ENCODE measurements at places on chromosomes 11 and 22.

- no peak for DNase-seq
Observed at GRCh38 chr11:111759778-111760407, 6.3 kb downstream of the PPP2R1B start.

- DNase-seq: no peak
Observed at GRCh38 chr11:34416766-34417165, 22.0 kb upstream of the CAT start.

- DNase-seq: no peak
Observed at GRCh38 chr22:45009606-45010531, at the start of gene PHF21B. TSS of gene PHF21B (minus strand) at chr22:45010005. CDS start at chr22:45009549, 456 bp downstream.

- DNase-seq: no peak
Observed at GRCh38 chr11:57150454-57150917, 31.3 kb upstream of the LRRC55 start.

DNA sequence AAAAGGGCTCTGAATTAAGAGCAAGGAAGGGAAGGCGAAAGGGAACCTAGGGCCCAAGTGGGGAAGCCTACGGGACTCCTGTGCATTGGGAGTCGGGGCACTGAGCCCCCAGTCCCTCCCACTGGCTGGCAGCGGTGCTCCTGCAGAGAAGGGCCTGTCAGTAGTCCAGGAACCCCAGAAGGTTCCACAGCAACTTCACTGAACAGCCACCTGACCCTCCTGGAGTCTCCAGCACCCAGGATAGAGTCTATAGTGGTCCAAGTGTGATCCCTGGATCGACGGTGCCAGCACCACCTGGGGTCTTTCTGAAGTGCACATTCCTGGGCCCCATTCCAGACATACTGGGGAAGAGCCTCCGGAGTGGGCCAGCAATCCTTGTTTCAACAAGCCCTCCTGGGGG, 100.0 kb upstream of the B3GAT1 start:
- DNase-seq: no peak

DNA sequence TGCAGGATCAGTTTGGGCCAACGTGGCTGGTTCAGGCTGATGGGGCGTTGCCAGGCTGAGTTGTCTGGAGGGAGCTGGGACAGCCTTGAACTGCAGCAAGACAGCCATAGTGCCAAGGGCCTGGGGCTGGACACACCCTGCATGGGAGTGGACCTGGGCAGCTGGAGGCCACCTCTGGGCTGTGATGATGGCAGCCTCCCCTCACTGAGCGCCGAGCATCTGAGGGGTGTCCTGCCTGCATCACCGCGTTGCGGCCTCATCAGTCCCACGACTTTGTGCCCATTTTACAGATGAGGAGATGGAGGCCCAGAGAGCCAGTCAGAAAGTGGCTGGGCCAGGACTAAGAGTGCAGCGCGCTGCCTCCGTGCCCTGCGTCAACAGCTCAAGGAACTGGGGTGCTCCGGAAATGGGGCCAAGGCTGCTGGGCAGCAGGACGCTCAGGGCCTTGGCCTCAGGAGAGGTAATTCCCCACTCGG, 590 bp upstream of the TSPO start:
- no peak for DNase-seq

GRCh38 chr11:76706667-76707066, 36.1 kb upstream of the LRRC32 start:
- DNase-seq: no peak

DNA sequence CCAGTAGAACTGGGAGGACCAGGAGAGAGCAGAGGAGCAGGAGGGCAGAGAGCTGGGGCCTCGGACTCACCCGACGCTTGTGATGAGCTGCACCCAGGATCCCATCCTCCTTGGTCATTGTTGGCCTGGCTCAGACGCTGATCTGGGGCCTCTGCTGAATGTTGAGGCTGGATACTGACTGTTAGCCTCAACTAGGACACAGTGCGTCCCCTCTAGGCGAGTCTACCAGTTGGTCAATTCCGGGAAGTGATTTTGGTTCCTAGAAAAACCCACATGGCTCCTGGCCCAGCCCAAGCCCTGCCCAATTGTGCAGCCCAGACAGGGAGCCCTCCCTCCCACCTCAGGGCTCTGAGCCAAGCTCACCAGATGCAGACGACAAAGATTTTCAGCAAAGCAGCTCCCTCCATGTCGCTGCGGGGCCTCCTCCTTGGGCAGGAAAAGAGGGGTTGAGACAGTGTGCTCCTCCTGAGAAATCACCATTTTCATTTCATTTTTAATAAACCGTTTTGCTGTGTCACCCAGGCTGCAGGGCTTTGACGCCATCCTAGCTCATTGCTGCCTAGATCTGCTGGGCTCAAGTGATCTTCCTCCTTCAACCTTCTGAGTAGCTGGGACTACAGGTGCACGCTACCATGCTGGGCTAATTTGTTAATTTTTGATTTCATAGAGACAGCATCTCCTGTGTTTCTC, at the start of gene APOL4:
TSS of gene APOL4 (minus strand) at position 180 of the 690 bp plus-strand sequence. CDS start at position 105, 75 bp downstream.
- no peak for DNase-seq

- no peak for DNase-seq
Observed at GRCh38 chr22:40211476-40212054, 33.8 kb downstream of the TNRC6B start.

- no peak for DNase-seq
Observed at GRCh38 chr11:86294026-86294425, 8.0 kb upstream of the HIKESHI start.

Data from NCI-H2081 treated with DMSO at 0.1 percent for 48 hours (cell line).